ENCODE measurements at places on chromosomes 12 and 14. TPM values are rescaled to one million over a fixed set of nuclear protein-coding genes. Genes with fewer than 3 reads are reported as not detected.

SLC2A13 gene
- polyA plus RNA-seq = 21.4 TPM

DNA sequence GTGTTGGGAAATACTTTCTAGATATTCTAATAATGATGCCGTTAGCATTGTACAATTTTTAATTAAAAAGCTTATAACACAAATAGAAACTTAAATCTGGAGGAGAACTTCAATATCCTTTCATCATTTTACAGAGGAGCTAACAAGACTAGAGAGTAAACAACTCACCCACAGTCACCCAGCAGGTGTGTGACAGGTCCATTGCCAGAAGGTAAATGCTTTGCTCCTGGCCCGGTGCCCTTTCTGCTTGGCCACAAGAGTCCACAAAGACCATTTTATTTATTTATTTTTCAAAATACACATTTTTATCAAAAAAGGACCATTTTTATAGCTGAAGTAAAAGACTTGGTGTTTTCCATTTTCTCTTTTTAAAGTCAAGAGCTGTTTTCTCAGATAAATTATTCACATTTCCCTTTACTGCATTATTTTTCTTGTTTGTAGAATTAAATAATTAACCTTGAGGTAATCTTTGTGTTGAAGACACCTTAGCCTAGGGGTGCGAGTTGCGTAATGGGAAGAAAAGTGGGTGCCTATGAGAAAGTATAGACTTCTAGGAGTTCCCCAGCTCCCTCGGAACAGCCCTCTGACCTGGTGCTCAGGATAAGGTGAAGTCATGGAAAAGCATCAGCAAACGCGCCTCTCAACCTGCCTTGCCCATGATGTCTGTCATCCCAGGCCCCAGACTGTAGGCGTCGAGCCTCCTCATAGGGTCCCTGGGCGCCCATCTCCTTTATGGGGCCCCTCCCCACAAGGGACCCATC, 26.3 kb upstream of the AMIGO2 start:
- no peak for DNase-seq

- DNase-seq = no peak
Measured at GRCh38 chr12:1936406-1937320, 18.2 kb upstream of the CACNA2D4 start.

GRCh38 chr14:98840091-98840490, 431.9 kb downstream of the BCL11B start:
- DNase-seq = no peak

GRCh38 chr14:74140374-74140850, 55.7 kb downstream of the LIN52 start:
- DNase-seq = peak; percentile 90
